ENCODE measurements at places on chromosomes 11 and 22.

GRCh38 chr11:35974882-35975589 lies 31.2 kb downstream of the LDLRAD3 start:
- DNase-seq = no peak

GRCh38 chr22:22042009-22042408 lies 59.4 kb upstream of the TOP3B start:
- DNase-seq = no peak

GRCh38 chr22:42425989-42426355 lies 6.2 kb downstream of the NFAM1 start:
- DNase-seq = no peak

GRCh38 chr11:14336507-14337503 lies 22.2 kb downstream of the RRAS2 start:
- no peak for DNase-seq

All from NCI-H1436 (cell line).